ENCODE measurements at places on chromosomes 11 and 22.

- DNase-seq, result peak; percentile 75
Observed at GRCh38 chr22:37275622-37276021, 6.7 kb upstream of the CYTH4 start.

- peak; percentile 47 for DNase-seq
Observed at GRCh38 chr11:11149671-11150459, 203.2 kb downstream of the CSNK2A3 start.

DNA sequence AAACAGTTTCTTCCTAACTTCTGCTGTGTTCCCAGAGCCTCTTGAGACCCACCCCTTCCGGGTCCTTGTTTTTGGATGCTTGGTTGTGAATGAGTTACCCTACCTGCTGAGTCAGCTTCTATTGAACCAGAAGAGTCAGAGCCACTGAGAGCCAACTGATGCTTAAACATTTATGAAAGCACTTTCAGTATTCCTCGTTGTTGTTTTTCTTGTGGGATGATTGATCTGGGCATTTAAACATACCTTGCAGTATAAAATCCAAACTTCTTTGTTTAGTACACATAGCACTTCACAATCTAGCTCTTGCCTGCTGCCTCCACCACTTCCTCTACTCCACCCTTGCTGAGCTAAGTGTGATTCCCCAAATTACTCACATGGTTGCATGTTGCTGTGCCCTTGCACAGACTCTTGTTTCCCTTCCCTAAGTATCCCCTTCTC is 5.5 kb downstream of the PRSS23 start:
- DNase-seq, result peak; percentile 15

GRCh38 chr11:120066738-120067437 is 71.0 kb downstream of the TRIM29 start:
- no peak for DNase-seq

GRCh38 chr11:21630934-21631478 is 561.9 kb upstream of the ANO5 start:
- DNase-seq, result no peak

GRCh38 chr11:86374586-86374985 is at the start of gene CCDC81:
CCDC81 (plus strand) TSS chr11:86374887; CDS start chr11:86375164, 277 bp downstream.
- DNase-seq, result no peak

- DNase-seq, result no peak
Observed at GRCh38 chr11:115141231-115142114, 362.7 kb downstream of the CADM1 start.

DNA sequence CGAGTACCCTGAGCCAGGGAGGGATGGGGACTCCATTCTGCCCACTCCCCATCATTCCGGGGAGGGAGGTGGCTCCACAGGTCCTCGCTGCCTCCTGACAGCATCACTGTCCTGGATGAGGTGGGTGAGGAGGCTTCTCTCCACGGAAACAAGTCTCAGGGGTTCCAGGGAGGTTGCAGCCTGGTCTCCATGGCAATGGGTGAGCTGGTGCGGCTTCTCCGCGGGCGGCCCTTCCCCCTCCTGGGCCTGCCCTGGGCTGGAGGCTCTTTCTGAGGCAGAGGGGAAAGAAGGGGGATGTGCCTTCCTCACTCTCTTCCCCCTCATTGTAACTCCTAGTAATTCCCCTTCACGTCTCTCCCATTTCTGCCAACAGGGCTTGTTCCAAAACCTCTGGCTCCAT is 37.1 kb upstream of the PARVG start:
- DNase-seq, result no peak

- DNase-seq, result no peak
Observed at GRCh38 chr11:57778318-57779037, 16.9 kb downstream of the CTNND1 start.

- DNase-seq, result no peak
Observed at GRCh38 chr11:36775130-36775529, 177.1 kb upstream of the RAG2 start.

DNA sequence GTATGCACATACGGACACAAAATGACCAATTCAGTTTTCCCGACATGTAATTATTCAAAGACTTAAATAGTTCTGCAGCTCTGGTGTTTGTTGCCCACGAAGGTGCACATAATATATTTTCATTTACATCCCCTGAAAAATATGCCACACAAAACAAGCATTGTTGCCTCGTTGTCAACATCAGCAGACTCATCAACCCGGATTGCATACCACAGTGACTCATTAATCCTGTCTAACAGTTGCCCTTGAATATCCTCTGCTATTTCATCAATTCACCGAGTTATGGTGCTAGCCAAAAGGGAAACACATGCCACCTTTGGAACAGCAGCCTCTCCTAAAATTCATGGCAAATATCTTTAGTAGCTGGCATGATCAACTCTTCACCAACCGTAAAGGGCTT is 582.2 kb downstream of the LRRC4C start:
- DNase-seq, result no peak

- no peak for DNase-seq
Observed at GRCh38 chr11:120239713-120240640, at the start of gene POU2F3. POU2F3 (plus strand) TSS chr11:120240140; CDS start chr11:120240344, 204 bp downstream.

DNA sequence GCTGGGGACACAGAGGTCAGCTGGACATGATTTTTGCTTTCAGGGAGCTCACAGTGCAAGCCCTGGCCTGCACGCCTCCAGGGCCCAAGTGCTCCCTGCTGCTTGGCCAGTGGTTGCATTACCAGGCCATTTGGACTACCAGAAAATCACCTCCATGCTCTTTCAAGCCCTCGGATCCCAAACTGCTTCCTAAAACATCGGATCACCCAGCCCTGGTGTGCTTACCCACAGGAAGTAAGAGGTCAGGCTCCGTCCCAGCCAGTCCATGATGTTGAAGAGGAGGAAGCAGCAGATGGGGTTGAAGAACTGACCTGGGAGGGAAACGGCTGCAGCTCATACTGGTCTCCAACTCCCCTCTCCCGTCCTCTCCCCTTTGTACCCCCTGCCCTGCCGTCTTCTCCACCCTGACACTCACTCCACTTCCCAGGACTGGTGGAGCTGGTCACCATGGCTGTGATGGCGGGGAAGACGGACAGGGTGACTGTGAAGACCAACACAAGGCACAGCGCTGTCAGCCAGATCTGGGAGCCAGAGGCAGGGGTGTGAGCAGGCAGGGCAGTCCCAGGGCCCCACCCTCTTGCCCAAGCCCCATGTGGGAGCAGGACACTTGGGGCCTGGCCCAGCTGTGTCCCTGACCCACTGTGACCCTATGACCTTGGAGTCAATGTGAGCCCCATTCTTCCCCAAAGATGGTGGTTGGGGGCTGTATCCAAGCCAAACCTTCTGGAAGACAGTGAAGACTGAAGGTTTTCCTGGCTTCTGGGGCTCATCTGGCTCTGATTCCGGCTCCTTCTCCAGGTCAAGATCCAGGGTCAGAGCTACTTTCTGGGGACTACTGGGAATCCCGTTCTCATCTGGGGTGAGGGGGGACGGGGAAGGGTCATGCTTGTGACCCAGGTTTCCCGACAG is 5.6 kb downstream of the SLC29A2 start:
- DNase-seq, result no peak

DNA sequence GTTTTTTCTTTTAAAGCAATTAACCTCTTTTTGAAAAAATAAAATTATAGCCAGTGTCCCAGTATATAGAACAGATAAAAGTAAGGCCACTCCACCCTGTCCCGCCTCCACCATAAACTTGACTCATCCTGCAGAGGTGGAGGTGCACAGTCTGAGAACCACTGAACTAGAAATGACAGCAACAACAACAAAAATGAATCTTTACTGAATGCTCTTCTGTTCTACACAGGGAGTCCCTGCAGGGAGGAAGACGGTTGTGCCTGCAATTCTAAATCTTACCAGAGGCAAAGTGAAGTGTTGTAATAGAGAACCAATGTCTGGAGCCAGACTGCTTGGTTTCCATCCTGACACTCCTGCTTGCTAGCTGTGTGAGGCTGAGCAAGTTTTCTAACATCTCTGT is 162.3 kb downstream of the FBXO7 start:
- no peak for DNase-seq

GRCh38 chr11:122661182-122661945 is 5.8 kb downstream of the UBASH3B start:
- DNase-seq, result no peak

DNA sequence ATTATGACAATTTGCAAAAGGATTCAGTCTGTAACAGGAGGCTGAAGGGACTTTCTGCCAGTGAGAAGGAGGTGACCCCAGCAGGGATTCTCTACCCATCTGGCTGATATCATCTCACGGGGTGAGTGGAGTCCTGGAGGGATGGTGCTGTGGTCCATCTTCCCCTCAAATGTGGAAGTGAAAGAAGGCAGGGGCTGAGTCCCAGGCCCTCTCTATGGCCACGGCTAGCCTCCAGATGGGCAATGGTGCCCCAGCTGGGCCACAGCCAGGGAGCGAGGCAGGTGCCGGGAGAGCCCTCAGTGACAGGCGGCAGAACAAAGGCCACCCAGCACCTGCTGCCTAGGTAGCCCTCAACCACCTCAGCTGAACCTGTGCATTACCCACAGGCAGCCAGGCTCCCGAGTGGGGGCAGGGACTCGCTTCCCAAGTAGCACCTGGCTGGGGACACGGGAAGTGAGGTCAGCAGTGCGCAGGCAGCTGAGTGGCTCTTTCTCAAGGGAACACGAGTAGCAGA is 6.7 kb downstream of the NECTIN1 start:
- no peak for DNase-seq

DNA sequence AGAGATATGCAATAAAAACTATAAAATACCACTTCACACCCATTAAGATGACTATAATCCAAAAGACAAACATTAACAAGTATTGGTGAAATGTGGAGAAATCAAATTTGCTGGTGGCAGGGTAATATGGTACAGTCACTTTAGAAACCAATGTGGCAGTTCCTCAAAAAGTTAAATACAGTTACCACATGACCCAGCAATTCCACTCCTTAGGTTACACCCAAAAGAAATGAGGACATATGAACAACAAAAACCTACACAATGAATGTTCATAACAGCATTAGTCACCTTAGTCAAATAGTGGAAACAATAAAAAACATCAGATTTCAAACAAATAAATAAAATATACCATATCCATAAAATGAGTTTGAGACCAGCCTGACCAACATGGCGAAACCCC is 52.6 kb downstream of the RDX start:
- DNase-seq, result no peak

GRCh38 chr11:16632295-16633200 is 105.9 kb upstream of the C11orf58 start:
- DNase-seq, result no peak

DNA sequence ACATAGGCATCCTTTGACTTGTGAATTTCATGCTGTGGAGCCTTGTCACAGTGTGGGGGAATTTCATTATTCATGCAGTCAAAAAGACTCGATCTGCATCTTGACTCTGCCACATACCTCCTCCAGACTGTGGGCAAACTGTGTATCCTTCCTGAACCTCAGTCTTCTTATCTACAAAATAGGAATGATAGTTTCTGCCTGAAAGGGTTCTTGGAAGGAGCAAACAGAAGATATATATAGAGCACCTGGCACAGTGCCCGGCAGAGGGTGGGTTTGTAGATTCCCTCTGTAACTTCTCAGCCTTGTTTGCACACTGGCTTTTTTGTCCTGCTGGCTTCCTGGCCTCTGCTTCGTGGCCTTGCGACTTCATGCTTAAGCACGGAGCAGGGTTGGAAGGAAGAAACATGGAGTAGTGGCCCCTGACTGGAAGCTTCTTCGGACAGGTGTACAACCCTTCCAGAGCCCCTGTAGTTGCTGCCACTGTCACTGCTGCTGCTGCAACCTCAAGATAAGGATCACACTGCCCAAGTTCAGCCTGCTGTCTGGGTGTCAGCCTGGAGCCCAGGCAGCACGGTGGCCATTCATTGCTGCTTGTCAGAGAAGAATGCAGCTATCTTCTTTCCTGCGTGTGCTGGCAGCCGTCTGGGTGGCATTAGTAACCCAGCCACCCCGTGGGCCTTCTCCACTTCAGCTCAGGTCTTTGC is 106.4 kb downstream of the MICAL2 start:
- DNase-seq, result no peak
